Right hindlimb (tissue), 1 donor: ENCODE measurements at places on chromosomes 11 and 22.

- peak; percentile 81 for DNase-seq
Observed at GRCh38 chr22:28799606-28800307, 612 bp downstream of the XBP1 start.

DNA sequence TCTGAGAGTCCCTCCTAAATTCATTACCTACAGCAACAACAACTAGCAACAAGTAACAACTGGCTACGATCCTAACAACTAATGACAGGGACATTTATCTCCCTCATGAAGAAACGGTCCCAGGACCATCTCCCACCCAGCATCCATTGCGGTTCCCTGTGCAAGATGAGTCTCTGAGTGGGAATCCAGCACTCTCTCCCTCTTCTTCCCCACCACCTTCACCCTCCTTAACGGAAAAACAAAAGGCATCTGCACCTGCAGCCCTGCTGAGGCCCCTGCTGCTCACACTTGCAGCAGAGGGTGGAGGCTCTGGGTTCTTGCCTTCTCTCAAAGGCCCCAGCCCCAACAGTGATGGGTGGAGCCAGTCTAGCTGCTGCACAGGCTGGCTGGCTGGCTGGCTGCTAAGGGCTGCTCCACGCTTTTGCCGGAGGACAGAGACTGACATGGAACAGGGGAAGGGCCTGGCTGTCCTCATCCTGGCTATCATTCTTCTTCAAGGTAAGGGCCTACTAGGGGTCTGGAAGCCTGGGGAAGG is at the start of gene CD3G:
TSS of gene CD3G (plus strand) at position 364 of the 535 bp plus-strand sequence. CDS start at position 444, 80 bp downstream.
- no peak for DNase-seq

- DNase-seq = no peak
Observed at GRCh38 chr11:93571612-93572011, 28.4 kb upstream of the SMCO4 start.

DNA sequence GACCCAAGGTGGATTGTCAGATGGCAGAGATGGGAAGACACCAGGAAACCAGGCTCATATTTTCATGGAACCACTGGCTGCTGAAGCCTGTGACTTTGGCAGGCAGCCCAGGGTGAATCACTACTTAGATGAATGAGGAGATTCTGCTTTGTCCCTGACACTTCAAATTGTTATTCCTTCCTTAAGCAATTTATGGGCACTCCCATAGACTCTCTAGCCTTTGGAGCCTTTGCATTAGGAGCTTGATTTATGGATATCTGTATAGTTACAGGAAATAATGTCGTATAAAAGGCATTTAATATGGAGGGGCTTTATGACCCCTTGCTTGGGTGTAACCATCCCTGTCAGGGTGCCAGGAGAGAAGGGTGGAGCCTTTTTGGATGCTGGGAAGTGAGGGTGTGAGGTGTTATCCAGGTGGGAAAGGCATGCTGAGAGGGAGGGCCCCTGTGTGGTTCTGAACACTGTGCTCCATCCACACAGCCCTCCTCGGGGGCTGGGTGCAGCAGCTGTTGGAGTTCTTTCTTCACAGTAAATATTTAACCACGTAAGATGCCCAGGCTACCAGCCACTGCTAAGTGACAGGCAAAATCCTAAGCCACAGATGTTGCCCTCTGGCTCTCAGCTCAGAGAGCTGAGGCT is 35.3 kb downstream of the IL18 start:
- no peak for DNase-seq

DNA sequence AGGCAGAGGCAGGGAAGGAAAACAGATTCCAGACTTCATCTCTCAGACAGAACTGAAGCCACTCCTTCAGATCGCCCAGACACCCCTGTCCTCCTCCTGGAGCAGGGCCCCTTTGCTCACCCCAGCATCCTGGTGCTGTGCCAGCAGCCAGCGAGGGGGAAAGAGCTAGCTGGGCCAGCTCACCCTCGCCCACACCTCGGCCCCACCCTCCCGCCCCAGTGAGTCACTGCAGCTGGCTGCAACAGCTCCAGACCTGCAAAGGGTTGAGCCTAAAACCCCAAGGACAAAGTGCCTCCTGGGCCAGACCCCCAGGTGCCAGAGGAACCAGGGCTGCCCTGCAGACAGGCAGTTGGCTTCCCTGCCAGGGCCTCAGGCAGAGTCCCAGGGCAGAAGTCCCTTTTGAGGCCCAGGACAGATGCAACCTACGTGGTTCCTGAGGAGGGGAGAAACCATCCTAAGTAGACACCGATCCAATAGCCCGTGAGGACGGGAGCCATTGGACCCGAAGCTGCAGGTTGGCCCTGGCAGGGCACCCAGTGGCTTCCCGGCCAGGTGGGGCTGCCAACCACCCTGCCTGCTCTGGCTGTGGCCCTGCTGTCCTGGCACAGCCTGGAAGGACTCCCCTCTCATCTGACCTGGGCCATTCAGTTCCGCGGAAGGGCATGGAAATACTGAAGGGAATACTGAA is 7.2 kb downstream of the AHNAK start:
- peak; percentile 85 for DNase-seq

- no peak for DNase-seq
Observed at GRCh38 chr11:69711822-69712801, 8.3 kb upstream of the FGF19 start.

DNA sequence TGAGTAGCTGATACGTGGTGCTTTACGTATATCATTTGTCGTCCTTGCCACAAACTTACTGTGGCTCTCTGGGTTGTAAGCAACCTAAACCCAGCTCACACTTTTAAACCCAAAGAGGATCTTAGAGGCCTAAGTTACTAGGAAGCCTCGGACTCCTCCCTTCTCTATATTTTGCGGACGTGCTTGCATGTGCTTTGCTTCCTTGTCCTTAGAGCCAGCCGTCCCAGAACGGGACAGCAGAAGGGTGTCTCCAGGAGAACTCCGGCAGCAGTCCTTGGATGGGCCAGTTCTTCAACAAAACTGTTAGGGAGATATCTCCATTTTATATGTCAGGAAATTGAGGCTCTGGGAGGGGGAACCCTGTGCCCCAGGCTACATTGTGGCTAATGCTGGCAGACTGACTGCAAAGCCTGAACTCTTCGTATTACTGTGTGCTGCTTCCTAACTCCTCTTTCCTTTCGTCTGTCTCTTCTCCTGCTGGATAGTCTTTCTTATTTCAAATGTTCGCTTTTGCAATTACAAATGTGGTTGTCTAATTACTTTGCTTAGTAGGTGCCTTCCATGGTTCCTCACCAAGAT is 33.8 kb downstream of the TNRC6B start:
- no peak for DNase-seq

GRCh38 chr11:75931124-75931523 is 116.1 kb downstream of the UVRAG start:
- no peak for DNase-seq

DNA sequence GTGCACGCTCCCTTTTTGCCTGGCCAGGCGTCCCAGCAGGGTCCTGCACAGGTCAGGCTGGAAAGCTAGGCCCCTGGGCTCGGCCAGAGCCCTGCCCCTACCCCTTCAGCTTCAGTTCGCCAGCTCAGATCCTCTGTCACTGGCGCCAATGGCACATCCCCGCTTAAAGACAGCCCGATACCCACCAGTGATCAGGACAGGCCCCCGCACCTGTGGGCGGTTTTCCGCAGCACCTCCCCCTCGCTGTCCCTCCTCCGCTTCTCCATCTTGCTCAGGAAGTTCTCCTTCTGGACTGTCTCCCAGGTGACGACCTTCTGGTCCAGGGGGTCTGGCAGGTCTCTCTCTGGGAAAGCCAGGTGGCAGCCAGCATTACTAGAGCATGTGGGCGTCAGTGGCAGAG is 5.9 kb downstream of the TSSC4 start:
- DNase-seq = no peak
